ENCODE measurements at places on chromosomes 2 and 18.

- DNase-seq = no peak
Observed at GRCh38 chr2:3604991-3605961, 10.4 kb downstream of the COLEC11 start.

DNA sequence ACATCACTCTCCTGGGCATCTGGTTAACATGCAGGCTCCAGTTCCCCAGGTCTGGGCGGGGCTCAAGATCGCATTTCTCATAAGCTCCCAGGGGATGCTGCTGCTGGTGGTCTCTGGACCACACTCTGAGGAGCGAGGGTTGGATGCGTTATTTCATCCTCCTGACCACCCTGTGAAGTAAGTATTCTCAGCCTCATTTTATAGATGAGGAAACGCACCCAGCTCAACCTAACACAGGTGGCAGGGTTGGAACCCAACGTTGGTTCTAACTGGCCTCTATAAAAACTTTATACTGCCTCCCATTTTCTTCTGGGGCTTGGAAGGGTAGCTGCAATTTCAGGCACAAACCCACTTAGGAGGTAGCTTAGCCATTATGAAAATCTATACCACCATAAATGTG is 120.5 kb downstream of the FAM210A start:
- DNase-seq = no peak

GRCh38 chr2:11478899-11479605 is 13.1 kb upstream of the E2F6 start:
- no peak for DNase-seq

DNA sequence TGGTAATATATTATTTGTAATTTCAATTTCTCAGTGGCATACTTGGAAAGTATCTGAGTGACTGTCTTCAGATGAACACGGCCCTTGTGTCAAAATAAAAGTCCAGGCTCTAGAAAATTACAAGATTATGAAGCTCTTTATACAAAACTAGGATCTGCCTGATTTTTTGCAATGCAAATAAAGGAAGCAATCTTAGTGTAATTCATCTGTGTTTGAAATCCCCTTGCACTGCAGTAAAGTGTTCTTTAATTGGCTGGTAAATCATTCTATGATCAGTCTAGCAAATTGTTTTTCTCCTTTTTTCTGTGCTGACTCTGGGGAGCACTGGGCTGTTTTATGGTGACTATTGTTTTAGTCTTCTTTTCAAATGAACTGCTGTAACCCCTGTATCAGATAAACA is 1039.0 kb downstream of the SOCS6 start:
- peak; percentile 55 for DNase-seq

- no peak for DNase-seq
Observed at GRCh38 chr18:45518311-45519155, 96.7 kb upstream of the SLC14A2 start.

DNA sequence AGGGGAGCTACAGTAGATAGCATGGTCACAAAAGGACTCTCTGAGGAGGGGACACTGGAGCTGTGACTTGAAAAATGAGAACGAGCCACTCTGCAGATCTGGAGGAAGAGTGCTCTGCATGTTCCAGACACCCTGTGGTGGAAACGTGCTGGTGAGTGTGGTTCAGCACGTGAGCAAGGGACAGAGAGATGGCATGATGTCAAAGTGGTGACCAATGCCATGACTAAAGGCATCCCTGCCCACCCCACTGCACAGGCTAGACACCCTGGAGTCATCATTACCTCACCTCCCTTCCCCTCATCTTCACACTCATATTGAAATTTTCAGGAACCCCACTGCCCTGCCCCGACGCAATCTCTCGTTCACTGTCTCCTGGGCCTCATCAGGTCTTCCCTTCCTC is 56.5 kb downstream of the SLC4A5 start:
- DNase-seq = no peak
